NCI-H460 (cell line): ENCODE measurements at places on chromosomes 3 and 15. TPM values are rescaled to one million over a fixed set of nuclear protein-coding genes. Genes with fewer than 3 reads are reported as not detected.

SERINC4 gene
- 0.12 TPM in 1 of 2 replicates, not detected in the other for total RNA-seq

PRSS50 gene
- not detected in 2 replicates for total RNA-seq

HTR3E gene
- total RNA-seq = not detected in 2 replicates

NR1I2 gene
- total RNA-seq = 0.12 TPM in 1 of 2 replicates, not detected in the other

KLHL6 gene
- total RNA-seq = not detected in 2 replicates

C15orf62 gene
- 0.25 and 0.40 TPM in 2 replicates for total RNA-seq

CHAC1 gene
- 61.1 and 66.9 TPM in 2 replicates for total RNA-seq

MRPL46 gene
- total RNA-seq = 38.3 and 41.1 TPM in 2 replicates

SNUPN gene
- total RNA-seq = 24.0 and 24.1 TPM in 2 replicates

UROC1 gene
- not detected in 2 replicates for total RNA-seq

ANKUB1 gene
- total RNA-seq = not detected in 2 replicates

CYP11A1 gene
- not detected in 2 replicates for total RNA-seq

IL5RA gene
- total RNA-seq = 0.06 TPM in 1 of 2 replicates, not detected in the other

ARRDC4 gene
- 33.0 and 35.5 TPM in 2 replicates for total RNA-seq

ARGFX gene
- not detected in 2 replicates for total RNA-seq

FEZF2 gene
- not detected in 2 replicates for total RNA-seq

CCR9 gene
- not detected in 2 replicates for total RNA-seq

MTHFS gene
- 26.0 and 34.5 TPM in 2 replicates for total RNA-seq

SCN11A gene
- total RNA-seq = not detected in 2 replicates

BCL2A1 gene
- not detected in 2 replicates for total RNA-seq

HESX1 gene
- 1.6 TPM in 1 of 2 replicates, not detected in the other for total RNA-seq

XIRP1 gene
- total RNA-seq = not detected in 2 replicates

NEK10 gene
- total RNA-seq = 1.4 and 1.5 TPM in 2 replicates

C3orf49 gene
- total RNA-seq = 31.1 and 34.7 TPM in 2 replicates

NAA80 gene
- total RNA-seq = 7.2 and 7.6 TPM in 2 replicates

CHRNA3 gene
- not detected in 2 replicates for total RNA-seq

PLA2G4E gene
- total RNA-seq = not detected in 2 replicates

IL17RE gene
- 0.12 and 0.23 TPM in 2 replicates for total RNA-seq

ZNF774 gene
- total RNA-seq = 0.69 and 1.5 TPM in 2 replicates

IMPG2 gene
- total RNA-seq = 0.12 TPM in 1 of 2 replicates, not detected in the other

KBTBD12 gene
- not detected in 2 replicates for total RNA-seq

HRG gene
- total RNA-seq = 0.10 TPM in 1 of 2 replicates, not detected in the other

SH2D7 gene
- total RNA-seq = not detected in 2 replicates

ATP2B2 gene
- total RNA-seq = not detected in 2 replicates

NPAP1 gene
- not detected in 2 replicates for total RNA-seq

KBTBD13 gene
- not detected in 2 replicates for total RNA-seq

B3GNT5 gene
- 8.2 and 9.7 TPM in 2 replicates for total RNA-seq

EPHA3 gene
- total RNA-seq = 7.2 and 7.8 TPM in 2 replicates

PAQR5 gene
- 6.3 and 8.8 TPM in 2 replicates for total RNA-seq

CNTN6 gene
- total RNA-seq = 0.17 and 0.46 TPM in 2 replicates

DUSP7 gene
- 10.9 and 11.3 TPM in 2 replicates for total RNA-seq

STXBP5L gene
- total RNA-seq = 0.02 TPM in 1 of 2 replicates, not detected in the other

ZNF80 gene
- total RNA-seq = not detected in 2 replicates

SAXO2 gene
- total RNA-seq = 1.9 TPM in 1 of 2 replicates, not detected in the other

OXTR gene
- 0.23 and 0.50 TPM in 2 replicates for total RNA-seq

CRYGS gene
- 0.46 and 2.3 TPM in 2 replicates for total RNA-seq

FGF12 gene
- 1.5 TPM in 2 replicates for total RNA-seq

ZNF385D gene
- total RNA-seq = 0.02 TPM in 1 of 2 replicates, not detected in the other

CHDH gene
- total RNA-seq = 0.57 and 1.2 TPM in 2 replicates

MSL2 gene
- 11.3 and 13.1 TPM in 2 replicates for total RNA-seq
